ENCODE measurements at places on chromosomes 1 and 21.

DNA sequence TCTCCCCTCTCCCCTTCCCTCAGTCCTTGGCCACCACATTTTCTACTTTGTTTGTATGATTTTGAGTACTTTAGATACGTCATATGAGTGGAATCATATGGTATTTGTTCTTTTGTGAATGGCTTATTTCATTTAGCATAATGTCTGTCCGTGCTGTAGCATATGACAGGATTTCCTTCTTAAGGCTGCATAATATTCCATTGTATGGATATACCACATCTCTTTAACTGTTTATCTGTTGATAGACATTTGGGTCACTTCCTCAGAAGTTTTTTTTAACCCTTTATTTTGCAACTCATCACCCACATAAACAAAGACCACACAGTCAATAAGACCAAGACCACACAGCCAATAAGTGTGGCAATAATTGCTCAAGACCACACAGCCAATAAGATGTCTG, 24.9 kb downstream of the FAM163A start:
- DNase-seq: no peak

DNA sequence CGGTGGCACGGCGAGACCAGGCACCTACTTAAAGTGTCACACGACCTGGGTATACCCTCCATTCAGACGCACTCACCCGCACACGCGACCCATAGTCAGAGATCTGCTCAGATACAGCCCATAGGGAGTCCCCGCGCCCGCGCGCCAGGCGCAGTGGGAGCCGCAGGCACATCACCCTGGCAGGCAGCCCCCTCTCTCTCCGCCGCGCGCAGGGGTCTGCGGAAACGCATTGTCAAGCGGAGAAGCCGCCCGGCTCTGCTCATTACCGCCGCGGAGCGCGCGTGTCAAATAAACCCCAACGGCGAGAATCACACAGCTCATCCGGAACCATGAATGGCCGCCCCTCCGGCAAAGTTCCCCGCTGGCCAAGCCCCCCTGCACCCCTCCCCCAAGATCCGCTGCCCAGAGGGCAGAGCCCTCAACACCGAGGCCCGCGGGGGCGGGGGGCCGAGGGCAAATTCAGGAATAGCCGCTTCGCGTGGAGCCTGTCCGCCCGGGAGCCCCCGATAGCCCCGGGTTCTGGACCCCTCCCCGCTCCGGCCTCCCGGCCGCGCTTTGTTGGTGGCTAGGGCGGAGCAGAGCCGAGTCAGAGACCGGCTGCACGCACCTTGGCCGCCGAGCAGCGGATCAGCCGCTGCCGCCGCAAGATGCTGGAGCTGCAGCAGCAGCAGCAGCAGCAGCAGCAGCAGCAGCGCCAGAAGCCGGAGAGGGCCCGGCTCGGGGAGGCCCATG, 522 bp downstream of the LRP8 start:
- peak; percentile 70 for DNase-seq

GRCh38 chr1:177780096-177780700, 189.7 kb downstream of the SEC16B start:
- DNase-seq: no peak

- no peak for DNase-seq
Observed at GRCh38 chr1:190101756-190102155, 375.9 kb downstream of the BRINP3 start.

- DNase-seq: no peak
Observed at GRCh38 chr1:91803123-91803522, 82.8 kb downstream of the TGFBR3 start.

DNA sequence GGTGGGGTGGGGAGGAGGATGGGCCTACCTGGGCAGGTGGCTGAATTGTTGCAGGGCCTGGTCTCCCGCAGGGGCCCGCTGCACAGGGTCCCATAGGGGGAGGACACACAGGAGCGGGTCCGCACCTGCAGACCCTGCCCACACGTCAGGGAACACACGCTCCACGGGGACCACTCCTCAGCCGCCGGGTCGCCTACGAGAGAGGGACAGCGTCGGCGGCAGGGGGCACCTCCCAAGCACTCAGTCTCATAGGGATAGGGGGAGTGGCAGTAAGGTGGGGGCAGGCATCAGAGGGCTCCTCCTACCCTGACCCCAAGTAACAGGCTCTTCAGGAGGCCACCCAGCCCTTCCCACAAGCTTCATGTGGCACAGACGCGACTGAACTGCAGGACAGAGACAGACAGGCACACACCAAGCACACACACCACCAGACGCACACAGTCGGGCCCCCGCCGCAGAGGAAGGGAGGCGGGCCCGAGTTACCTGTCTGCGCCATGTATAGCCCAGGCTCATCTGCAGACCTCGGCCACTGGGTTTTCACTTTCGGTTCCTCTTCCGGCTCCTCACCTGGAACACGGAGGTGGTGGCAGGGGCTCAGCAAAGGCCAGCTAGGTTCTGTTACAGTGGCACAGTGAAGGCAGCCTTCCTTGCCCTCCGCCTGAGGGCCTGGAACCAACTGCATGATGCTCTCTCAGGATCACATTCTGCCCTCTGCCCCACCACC, 19.8 kb downstream of the ADGRB2 start:
- no peak for DNase-seq
